ENCODE measurements at places on chromosomes 6 and 20. TPM values are rescaled to one million over a fixed set of nuclear protein-coding genes. Genes with fewer than 3 reads are reported as not detected.
A peak's percentile ranks its signal among the peaks of the same experiment; 100 is the strongest.

DNA sequence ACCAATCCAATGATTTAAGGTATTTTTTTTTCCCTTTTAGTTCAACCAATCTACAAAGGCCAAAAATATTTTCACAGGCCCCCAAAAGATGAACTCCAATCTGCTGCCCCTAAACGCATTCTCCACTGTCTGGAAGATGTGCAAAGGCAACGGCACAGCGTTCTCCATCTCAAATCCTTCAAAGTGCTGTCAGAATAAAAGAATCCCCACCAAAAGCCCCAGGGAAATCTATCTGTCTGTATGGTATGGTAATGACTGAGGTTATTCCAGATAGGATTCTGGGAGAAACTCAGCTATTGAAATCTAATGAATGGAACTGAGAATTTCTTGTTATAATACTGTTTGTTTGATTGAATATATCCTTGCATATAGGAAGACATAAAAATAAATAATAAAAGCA lies 217.8 kb upstream of the CCN2 start:
- DNase-seq = no peak

- peak; percentile 33 for DNase-seq
These were observed 71.2 kb downstream of the RAMACL start for GRCh38 chr6:166515072-166515810.

DNA sequence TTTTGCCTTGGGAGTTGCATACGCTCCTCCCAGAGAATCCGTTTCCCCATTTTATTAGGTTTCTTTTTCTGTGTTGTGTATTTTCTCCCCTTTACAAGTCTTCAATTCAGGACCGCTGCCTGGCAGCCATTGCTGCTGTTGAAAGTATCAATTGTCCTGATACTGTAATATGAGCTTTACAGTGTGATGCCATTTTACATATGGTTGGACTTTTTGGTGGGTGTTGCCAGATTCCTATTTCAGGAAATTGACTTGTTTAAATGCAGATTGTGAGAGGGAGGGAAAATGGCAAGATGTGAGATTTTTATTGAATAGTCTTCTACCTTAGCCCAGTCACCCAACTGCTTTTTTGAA lies 1.2 kb downstream of the PANK2 start:
- no peak for DNase-seq

DNA sequence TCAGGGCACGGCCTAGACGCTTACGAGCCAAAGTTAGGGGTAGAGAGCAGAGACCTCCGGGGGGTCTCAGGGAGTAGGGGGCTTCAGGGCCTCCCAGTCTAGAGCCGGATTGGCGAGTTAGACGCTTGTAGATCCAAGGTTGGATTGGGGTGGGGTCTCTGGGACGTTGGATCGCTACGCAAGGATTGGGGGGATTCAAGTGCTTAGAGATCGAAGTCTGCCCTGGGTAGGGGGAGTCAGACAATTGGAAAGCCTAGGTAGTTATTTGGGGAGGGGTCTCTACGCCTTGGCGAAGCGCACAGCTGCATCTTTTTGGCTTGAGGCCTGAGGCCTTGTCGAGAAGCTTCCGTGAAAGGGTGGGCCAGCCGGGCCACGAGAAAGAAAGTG lies 469 bp downstream of the STX16 start:
- no peak for DNase-seq

DNA sequence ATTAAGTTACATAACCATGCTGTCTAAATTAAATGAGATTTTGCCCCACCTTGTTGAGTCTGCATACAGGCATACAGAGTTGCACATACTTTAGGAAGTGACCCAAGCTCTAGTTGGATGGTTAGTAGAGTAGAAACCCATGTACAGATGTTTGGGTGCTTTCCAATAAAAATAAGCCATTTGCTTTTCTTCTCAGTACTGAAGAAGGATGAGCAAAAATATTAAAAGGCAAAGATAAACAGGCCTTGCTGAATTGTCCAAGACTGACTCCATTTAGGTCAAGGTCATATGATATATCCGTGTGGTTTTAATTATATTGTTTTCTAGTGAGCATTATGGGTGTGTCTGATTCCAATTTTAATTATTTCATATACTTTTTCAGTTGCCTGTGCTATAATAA lies 589.4 kb downstream of the RFPL4B start:
- no peak for DNase-seq

DNA sequence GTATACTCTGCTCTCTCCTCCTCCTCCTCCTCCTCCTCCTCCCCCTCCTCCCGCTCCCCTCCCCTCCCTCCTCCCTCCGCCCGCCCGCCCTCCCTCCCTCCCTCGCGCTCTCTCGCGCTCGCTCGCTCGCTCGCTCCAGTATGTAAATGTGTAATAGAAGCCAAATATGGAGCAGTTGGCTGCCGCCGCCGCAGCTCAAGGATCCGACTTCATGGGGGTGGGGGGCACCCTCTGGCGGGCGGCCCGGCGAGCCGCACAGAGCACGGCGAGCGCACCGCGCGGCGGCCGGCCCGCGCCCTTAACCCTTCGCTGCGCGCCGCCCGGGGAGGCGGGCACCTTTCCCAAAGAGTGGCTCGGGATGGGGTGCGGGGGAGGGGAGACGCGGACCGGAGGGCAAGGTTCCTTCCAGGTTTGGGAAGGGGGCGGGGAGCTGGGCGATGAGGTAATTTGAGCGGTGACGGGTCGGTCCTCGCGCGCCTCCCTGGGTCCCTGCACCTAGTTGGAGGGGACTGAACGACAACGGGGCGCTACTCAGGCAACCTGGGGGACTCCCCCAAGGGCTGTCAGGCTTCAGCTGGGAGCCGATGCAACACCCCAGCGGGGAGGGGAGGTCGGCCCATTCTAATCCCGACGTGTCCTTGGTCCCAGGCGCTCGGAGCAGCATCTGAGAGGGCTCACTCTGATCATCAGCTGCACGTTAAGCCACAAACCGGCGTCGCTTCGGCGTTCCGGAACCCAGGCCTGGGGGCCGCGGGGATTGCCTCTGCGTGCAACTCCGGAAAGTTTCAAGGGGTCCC lies 409 bp upstream of the ATXN1 start:
- DNase-seq = peak; percentile 72

- no peak for DNase-seq
These were observed at the start of gene BTBD3 for GRCh38 chr20:11917663-11918062. BTBD3 (plus strand) TSS chr20:11917893; CDS start chr20:11918276, 383 bp downstream.

GRCh38 chr6:33802186-33802958 lies 1.4 kb downstream of the MLN start:
- DNase-seq = no peak

- DNase-seq = no peak
These were observed 24.6 kb downstream of the DLL1 start for GRCh38 chr6:170266061-170266825.

GRCh38 chr6:12570461-12571030 lies 146.0 kb upstream of the PHACTR1 start:
- DNase-seq = no peak

DNA sequence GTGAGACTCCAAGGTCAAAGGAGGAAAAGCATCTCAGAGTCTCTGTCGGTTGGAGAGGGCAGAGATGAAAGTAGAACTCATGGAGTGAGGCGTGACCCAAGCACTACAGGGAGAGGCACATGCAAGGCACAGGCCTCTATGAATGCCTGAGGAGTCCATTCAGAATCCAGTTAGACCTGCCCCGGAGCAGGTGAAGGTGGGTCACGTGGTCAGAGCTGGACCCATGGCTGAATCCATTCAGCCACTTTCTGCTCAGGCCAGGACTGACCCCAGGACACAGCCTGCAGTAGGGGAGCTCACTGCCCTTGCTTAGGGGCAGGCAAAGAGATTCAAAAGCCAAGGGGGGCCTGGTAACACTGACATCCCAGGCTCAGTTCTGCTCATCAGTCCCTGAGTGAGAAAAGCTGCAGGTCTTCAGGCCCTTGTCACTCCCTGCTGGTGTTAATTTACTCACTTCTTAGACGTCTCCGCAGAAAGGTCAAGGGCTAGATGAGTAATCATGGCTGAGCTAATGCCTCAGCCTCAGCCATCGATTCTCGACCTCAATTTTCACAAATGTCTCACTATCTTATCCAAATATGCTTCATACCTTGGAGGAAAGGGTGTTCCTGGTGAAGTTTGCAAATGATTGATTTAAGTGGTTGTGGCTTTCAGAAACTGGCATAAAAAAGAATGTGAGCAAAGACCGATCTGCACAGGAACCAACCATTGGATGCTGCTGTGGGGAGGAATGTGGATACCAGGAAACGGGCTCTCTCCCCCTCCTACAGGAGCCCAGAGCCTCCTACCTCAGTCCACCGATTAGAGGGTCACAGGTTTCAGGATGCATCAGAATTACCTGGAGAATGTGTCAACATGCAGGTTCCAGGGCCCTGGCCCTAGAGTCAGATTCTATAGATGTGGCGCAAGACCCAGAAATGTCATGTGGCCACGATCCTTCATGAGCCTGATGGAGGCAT lies 584.4 kb downstream of the PTPRT start:
- no peak for DNase-seq

GRCh38 chr6:144336900-144337299 lies 51.8 kb downstream of the UTRN start:
- no peak for DNase-seq

DNA sequence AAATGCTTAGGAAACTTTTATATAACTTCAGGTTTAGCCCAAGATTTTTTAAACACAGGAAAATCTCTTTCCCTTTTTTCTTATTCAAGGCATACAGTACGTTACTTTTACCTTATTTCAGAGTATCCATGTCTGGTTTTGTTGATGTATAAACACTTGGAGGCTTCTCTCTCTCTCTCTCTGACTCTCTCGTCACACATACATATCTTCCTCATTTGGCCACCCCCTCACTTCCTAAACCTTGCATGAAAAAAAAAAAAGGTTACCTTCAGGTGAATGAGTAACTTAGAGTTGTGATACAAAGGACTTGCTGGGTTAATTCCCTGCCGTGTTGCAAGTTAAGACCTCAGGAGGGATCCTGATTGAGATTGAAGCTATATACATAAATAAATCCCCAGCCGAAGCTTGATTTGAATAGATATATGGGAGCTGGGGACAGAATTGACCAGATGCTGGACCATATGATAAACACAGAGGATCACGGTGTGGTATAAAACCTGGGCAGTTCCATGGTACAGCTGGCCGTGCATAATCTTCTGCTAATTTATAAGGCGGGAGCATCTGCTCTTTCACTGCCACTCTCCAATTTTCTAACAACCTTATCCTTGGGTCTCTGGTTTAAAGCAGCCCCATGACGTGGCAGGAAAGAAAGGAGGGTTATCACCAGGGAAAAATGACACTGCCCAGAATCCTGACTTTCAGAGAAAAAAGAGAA lies 55.1 kb upstream of the IL20RA start:
- DNase-seq = no peak

Gene ADTRP
- 1.4 TPM for total RNA-seq

Gene ULBP3
- total RNA-seq = 0.46 TPM

Gene VGLL2
- total RNA-seq = not detected

Gene ARMH2
- total RNA-seq = 2.1 TPM

Gene MAP7
- 0.56 TPM for total RNA-seq

Gene PI16
- 0.10 TPM for total RNA-seq

Gene CLIC5
- 2.5 TPM for total RNA-seq

Gene GLP1R
- not detected for total RNA-seq
